ENCODE measurements at places on chromosomes 11 and 22.

DNA sequence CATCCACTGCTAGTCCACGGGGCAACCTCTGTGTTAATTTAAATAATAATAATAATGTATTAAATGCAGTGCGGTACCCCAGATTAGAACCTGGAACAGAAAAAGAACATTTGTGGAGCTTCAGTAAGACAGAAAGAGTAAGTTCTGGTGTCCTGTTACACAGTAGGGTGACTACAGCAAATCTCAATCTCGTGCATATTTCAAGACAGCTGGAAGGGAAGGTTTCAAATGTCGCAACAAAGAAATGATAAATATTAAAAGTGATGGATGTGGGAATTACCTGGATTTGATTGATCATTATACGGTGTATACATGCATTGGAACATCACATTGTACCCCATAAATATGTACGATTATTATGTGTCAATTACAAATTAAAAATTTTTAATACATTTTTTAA lies 1.7 kb upstream of the RAC2 start:
- DNase-seq = no peak

DNA sequence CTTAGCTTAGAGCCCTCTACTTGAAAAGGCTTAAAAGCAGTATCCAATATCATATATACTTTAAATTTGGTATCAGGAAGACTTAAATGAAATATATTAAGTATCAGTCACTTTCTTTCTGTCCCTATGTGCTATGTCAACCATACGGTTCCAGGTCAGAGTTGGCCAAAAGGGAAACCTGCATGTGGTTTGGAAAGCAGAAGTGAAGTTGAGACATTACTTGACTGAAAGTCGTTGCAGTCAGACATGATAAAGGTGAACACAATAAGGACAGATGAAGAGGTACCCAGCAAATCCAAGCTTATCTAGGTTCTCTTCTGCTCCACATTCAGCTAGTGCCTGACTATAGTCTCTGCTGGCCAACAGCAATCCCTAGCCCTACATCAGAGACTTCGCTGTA lies 336.8 kb downstream of the KCNA4 start:
- DNase-seq = no peak

- DNase-seq = no peak
Measured at GRCh38 chr11:38971141-38971540, 2373.1 kb upstream of the RAG2 start.

GRCh38 chr22:42716649-42717127 lies 4.0 kb downstream of the A4GALT start:
- DNase-seq = no peak

GRCh38 chr11:10846660-10847059 lies 11.2 kb downstream of the ZBED5 start:
- DNase-seq = no peak

GRCh38 chr11:115961159-115962003 lies 457.2 kb upstream of the CADM1 start:
- DNase-seq = no peak

DNA sequence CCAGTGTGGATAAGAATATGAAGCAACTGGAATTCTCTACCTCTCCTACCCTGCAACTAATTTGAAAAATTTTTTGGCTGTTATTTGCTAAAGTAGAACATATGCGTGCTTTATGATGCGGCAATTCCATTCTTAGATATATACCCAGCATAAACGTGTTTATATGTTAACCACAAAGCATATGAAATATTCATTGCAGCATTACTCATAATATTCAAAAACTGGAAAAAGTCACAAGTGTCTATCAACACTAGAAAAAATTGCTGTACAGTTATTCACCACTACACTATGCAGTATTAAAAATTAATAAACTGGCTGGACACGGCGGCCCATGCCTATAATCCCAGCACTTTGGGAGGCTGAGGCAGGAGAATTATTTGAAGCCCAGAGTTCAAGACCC lies 226.4 kb downstream of the LUZP2 start:
- DNase-seq = no peak

- DNase-seq = no peak
Measured at GRCh38 chr11:103889679-103890078, 146.8 kb upstream of the DDI1 start.

DNA sequence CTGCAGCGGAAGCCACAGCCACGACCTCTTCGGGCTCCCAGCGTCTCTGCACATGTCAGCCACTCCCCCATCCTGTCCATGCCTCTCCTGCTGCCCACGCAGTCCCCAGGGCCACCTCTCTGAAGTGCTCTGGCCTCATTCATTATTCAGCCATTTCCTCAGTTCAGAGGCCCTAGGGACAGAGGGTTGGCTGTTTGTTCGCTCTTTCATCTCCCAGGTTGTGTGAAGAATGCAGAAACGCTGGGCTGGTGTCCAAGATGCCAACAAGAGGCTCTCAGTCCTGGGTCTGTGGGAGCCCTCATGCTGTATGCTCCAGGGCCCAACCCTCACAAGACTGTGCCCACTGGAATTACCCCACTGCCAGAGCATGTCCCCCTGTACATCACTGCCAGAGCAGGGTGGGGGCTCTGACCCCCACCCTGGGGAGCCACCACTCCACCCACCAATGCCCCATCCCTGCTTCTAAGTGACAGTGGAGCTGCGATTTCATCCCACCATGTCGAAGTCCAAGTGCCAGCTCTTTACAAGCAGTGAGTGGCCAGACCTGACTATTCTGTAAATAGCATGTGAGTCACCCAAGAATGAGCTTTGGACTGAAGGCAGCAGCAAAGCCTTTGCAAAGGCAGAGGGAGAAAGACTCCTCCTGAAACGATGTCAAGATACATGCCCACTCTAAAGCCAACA lies 209.6 kb downstream of the BUD13 start:
- no peak for DNase-seq

- DNase-seq = peak; percentile 90
Measured at GRCh38 chr22:21567456-21568346, at the start of gene UBE2L3. UBE2L3 (plus strand) TSS chr22:21567714; CDS start chr22:21567745, 31 bp downstream.

DNA sequence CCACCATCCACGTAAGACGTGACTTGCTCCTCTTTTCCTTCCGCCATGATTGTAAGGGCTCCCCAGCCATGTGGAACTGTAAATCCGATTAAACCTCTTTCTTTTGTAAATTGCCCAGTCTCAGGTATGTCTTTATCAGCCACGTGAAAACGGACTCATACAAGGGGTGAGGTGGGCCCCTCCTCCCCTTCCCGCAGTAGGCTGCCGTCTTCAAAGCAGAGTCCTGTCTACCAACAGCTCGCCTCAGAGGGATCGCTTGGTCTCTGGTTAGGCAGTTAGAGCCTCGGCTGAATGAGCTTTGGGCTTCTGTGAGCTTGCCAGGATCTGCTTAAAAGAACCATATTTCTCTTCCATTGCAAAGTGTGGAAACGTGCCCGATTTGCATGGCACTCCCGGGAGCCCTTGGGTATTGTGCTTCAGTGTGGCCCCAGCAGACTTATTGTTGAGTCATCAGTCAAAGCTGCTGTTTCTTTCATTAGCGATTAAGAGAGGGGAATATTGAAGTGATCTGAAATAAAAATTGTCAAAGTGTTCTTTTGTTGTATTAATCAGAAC lies 338.3 kb downstream of the TBC1D22A start:
- no peak for DNase-seq

DNA sequence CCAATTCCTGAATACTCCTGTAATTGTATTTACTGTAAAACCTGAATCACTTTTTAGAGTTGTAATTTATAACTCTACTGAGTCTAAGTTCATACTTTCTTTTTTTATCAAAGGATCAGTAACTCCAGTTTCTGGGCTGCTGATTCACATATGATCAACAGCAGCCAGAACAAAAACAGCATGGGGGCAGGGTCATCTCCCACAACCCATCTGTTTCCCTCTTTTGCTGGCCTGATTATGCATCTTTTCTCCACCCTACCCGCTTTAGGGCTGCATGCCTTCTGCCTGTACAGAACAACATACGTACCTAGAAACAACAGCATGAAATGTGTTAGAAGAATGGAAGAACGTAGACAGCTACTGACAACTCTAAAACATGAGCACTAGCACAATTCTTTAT lies 76.0 kb downstream of the MRTFA start:
- no peak for DNase-seq

DNA sequence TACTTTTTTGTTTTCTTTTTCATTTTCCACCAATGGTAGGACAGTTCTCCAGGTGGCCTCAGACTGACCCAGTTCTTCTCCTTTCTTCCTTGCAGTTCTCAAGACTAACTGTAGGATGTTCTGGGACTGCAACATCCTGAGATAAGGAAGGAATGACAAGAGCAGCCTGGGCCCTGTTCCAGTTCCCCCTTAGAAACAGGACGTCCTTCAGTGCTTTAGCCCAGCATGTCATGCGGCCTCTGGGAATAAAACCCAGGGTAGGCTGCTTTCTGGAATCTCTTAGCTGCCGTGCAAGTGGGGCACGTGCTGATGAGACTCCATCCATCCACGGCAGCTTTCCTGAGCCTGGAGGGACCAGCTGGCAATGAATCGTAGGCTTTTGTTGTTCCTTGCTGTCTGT lies 24.0 kb upstream of the CADM1 start:
- no peak for DNase-seq

DNA sequence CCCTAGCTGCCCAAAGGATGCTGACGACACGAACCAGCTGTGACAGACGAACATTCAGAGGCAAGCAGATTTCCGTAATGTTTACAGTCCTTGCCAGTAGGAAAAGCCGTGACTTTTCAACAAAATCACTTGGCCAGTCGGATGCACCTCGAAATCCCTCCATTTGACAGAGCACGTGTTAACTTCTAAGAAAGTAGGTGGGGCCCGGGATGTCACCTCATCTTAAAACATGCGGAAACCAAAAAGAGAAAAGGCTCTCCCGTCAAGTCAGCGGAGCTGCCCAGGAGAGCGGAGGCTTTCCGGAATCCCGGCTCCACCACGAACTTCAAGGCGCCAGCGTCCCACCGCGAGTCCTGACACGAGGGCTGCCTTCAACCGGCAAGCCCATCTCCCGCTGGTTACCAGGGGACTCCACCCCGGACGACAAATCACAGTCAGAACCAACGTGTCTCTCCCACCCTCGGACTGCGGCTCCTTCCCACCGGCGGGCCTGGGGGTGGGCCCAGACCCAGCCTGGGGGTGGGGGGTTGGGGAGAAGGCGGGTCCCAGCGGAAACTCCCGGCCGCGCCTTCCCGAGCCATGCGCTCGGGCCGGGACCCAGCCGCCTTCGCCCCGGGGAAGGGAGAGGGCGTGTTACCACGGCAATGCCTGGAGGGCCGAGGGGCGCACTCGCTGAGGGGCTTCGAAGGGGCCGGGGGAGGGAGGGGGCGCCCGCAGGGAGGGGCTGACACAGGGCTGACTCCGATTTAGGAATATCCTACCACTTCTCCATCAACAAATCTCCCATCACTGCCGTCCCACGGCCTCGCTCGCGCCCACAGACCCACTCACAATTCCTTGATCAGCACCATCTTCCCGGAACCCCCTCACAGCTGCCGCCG lies 475 bp downstream of the PITPNB start:
- peak; percentile 83 for DNase-seq

DNA sequence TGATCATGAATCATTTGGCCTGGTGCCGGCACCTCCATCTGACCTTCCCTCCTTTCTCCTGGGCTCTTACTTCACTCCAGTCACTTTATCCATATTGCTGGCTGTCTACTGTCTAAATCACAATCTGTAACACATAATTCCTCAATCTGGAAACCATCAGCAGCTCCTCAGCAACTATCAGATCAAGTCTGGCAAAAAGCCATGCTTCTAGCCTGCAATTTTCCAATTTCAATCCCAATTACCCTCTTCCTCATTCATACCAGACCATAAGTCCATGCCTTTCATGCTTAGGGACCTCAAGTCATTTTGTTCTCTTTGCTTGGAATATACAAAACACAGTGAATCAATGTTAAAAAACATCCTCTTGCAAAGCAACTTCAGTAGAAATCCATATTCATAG lies 882.8 kb upstream of the ANO3 start:
- no peak for DNase-seq

All from activated CD8-positive, alpha-beta memory T cell treated with anti-CD3 and anti-CD28 coated beads, Interleukin-2, amount 50 U/mL, for 48 hours (primary cell).